ENCODE measurements at places on chromosomes 1 and 21. TPM values are rescaled to one million over a fixed set of nuclear protein-coding genes. Genes with fewer than 3 reads are reported as not detected.
A peak's percentile ranks its signal among the peaks of the same experiment; 100 is the strongest.

DNA sequence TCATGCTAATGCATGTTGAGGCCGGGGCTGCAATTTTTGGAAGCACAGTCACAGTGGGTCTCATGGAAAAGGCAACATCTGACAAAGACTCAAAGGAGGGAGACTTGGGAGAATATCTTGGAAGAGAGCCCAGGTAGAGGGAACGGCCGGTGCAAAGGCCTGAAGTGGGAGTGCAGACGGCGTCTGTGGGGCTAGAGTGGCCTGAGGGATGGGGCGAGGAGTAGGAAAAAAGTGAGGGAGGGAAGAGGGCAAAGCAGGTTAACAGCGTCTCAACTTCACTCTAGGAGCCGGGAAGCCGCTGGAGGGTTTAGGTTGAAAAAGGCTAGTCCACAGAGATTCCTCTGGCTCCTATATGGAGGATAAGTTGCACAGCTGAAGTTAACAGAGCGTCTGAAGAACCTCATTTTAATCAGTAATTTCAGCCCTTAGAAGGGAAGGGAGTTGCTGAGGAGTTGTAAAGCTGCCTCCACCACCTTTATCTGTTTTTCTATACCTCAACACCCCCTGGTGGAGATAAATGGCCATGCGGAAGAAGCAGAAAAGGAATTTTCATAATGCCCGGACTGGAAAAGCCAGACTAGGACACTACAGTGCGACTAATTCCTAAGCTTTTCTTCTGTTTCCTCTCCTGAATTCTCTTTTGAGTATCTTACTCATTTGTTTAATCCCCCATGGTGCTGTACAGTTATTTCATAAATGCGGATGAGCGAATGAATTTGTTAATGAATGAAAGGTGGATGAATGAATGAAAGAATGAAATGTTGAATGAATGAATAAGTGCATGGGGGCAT lies 78.7 kb upstream of the ZNF281 start:
- no peak overlapping the region for H3K4me3 ChIP-seq
- peaks cover 14% of the 10 kb centered on the region for H3K4me1 ChIP-seq
- H3K36me3 ChIP-seq, result no peaks in the 10 kb centered on the region
- peak; percentile 46 for DNase-seq
- H3K27ac ChIP-seq, result no peak overlapping the region

- H3K27me3 ChIP-seq, result peaks cover 8% of the 10 kb centered on the region
- H3K36me3 ChIP-seq, result no peaks in the 10 kb centered on the region
- H3K4me3 ChIP-seq, result no peak overlapping the region
- DNase-seq, result no peak
- no peak overlapping the region for H3K27ac ChIP-seq
- H3K4me1 ChIP-seq, result no peaks in the 10 kb centered on the region
Measured at GRCh38 chr1:150194381-150195031, 41.4 kb downstream of the ANP32E start.

DNA sequence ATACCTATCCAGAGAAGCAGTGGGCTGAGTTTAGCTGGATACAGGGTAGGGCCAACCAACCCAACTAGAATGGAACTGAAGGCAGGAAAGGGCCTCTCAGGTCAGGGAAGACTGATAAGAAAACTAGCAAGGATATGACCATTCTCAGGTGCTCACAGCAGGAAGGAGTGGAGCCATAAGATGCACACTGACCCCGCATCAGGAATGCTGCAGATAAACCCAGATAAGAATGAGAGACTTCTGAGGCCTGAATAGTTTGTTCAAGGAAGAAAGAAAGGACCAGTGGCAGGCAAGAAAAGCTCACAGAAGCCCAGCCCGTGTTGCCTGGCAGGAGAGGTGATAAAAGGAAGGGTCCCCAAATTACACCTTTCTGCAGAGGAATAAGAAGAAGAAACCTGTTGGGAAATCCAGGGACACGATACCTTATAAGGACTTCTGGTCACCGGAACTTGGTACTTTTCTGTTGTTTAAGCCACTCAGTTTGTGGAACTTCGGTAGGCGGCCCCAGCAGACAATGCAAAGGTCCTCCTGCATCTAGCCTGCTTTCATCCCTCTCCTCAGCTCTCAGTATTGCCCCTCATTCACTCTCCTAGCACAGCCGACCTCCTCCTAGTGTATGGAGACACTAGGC lies 58.9 kb downstream of the ATP1A1 start:
- no peaks in the 10 kb centered on the region for H3K4me1 ChIP-seq
- H3K27ac ChIP-seq, result no peak overlapping the region
- DNase-seq, result no peak
- no peaks in the 10 kb centered on the region for H3K36me3 ChIP-seq
- H3K27me3 ChIP-seq, result peaks cover 23% of the 10 kb centered on the region
- no peak overlapping the region for H3K4me3 ChIP-seq

GRCh38 chr1:17994046-17994445 lies 113.6 kb upstream of the IGSF21 start:
- H3K4me3 ChIP-seq, result no peak overlapping the region
- no peak for DNase-seq
- H3K27ac ChIP-seq, result no peak overlapping the region
- no peaks in the 10 kb centered on the region for H3K27me3 ChIP-seq

GRCh38 chr1:61757950-61758349 lies 15.7 kb downstream of the PATJ start:
- no peaks in the 10 kb centered on the region for H3K27me3 ChIP-seq
- H3K4me3 ChIP-seq, result no peak overlapping the region
- peaks cover 5% of the 10 kb centered on the region for H3K4me1 ChIP-seq
- H3K27ac ChIP-seq, result no peak overlapping the region
- DNase-seq, result no peak

GRCh38 chr1:180956028-180956640 lies 43.4 kb downstream of the KIAA1614 start:
- peaks cover 25% of the 10 kb centered on the region for H3K36me3 ChIP-seq
- no peaks in the 10 kb centered on the region for H3K27me3 ChIP-seq
- DNase-seq, result no peak
- H3K4me3 ChIP-seq, result no peak overlapping the region

GRCh38 chr1:98005326-98006010 lies 84.6 kb upstream of the DPYD start:
- no peaks in the 10 kb centered on the region for H3K27me3 ChIP-seq
- H3K36me3 ChIP-seq, result no peaks in the 10 kb centered on the region

The AIM2 gene
- total RNA-seq, result 28.2 TPM

The SCAF4 gene
- total RNA-seq, result 49.3 TPM

The OLIG1 gene
- not detected for total RNA-seq

Data from activated CD4-positive, alpha-beta memory T cell treated with anti-CD3 and anti-CD28 coated beads, Interleukin-2, amount 10 ng/mL, durations not matched to agents 7 days and 5 days (primary cell).